ENCODE measurements at places on chromosomes 3 and 15.

DNA sequence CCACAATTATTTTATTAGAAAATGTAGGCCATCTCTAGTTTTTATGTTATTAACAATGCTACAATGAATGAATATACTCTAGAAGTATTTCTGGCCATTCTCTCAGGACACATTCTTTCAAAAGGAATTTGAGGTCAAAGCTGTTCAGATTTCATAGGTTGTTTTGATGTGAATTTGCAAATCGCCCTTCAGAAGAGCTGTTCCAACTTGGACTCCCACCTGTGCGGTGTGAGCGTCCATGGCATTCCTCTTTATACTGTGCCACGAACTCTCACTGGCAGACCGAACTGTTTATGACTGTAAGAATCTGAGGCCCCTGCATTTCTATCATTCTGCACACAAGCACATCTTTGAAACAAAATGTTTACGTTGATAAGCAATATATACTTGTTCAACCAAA is 18.6 kb upstream of the SLC24A5 start:
- DNase-seq: no peak

DNA sequence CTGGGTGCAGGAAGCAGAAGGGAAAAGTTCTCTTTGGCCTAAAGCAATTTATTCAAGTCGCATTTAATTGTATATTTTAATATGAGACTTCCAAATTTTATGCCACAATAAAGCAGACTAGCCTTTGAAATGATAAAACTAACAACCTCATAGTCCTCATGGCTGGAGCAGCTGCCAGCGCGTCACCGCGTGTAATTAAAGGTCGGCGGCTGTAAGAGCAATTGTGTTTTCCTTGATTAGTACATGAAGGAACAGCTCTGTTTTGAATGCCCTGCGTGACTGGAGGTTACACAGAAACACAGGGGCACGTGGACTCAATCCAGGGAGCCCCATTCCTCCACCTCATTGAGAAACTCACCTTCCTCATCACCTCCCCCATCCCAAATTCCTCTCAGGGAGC is 10.1 kb upstream of the LRRC15 start:
- DNase-seq: no peak

- no peak for DNase-seq
Measured at GRCh38 chr3:25091934-25092333, 336.1 kb upstream of the RARB start.

DNA sequence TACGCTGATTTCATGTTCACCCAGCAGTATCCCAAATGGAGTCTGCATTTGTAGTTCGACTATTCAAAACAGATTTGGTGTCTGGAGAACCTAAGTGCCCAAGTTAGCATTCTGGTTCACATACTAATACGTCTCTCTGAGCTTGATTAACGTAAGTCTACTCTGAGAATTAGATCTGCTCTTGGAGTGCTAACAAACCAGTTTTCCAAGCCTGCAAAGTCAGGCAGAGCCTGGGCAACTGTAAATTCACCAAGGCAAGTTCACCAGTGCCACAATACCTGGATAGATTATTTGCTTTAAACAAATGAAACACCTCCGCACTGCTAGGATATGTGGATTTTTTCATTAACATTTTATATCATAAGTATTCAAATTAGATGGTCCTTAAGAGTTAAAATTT is 912.6 kb downstream of the ROBO1 start:
- DNase-seq: no peak

- DNase-seq: no peak
Measured at GRCh38 chr3:190486533-190486864, 27.4 kb upstream of the IL1RAP start.

- DNase-seq: no peak
Measured at GRCh38 chr3:157051055-157051454, 108.9 kb downstream of the CCNL1 start.

Measured in HS-5 (cell line).